ENCODE measurements at places on chromosomes 2 and 18. TPM values are rescaled to one million over a fixed set of nuclear protein-coding genes. Genes with fewer than 3 reads are reported as not detected.

INHBB gene
- polyA plus RNA-seq, result not detected

LIMS4 gene
- polyA plus RNA-seq, result 4.0 TPM

- no peaks in the 10 kb centered on the region for H3K36me3 ChIP-seq
- no peaks in the 10 kb centered on the region for H3K27me3 ChIP-seq
- peak overlapping the region; percentile 86 for H3K4me3 ChIP-seq
Observed at GRCh38 chr2:197294260-197294659, 16.3 kb downstream of the ANKRD44 start.

DNA sequence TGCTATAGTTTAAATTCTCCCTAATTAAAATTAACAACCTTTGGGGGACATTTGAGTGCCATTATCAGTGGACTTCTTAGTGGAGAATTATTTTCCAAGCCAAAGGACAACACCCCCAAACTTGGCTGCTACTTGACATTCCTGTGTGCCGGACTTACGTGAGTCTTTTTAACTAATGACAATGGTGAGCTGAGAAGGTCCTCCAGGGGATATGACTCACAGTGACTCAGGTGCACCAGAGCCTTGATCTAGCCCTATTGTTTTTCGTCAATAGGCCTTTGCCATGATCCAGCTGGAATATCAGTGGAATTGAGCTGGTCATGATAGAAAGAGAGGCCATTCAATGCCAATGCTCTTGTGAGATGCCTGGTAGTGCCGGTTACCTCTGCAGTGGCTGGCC lies 118.1 kb upstream of the CXCR4 start:
- H3K4me3 ChIP-seq, result no peak overlapping the region
- H3K36me3 ChIP-seq, result no peaks in the 10 kb centered on the region
- no peaks in the 10 kb centered on the region for H3K27me3 ChIP-seq
- peaks cover 19% of the 10 kb centered on the region for H3K4me1 ChIP-seq
- DNase-seq, result no peak

- no peak overlapping the region for H3K4me3 ChIP-seq
- no peaks in the 10 kb centered on the region for H3K4me1 ChIP-seq
- DNase-seq, result no peak
- H3K36me3 ChIP-seq, result peaks cover 4% of the 10 kb centered on the region
- H3K27ac ChIP-seq, result no peak overlapping the region
Observed at GRCh38 chr18:74784752-74785151, 187.1 kb downstream of the ZNF407 start.

DNA sequence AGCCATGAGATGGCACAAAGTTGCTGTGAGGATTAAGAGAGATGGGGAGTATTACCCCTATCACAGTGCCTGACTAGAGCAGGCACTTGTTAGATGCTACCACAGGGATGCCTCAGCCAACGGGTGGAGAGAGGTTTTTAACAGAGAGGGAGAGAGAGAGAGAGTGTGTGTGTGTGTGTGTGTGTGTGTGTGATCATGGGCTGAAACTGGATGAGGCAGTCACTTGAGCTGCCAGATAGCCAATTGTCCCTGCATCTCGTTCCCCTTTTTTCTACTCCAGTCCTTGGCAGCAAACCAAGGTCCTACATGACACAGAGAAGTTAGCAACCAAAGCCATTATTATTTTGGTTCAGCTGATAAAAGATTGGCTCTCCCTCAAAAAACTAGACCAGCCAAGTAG lies 3.0 kb downstream of the CD8A start:
- H3K4me3 ChIP-seq, result no peak overlapping the region
- H3K4me1 ChIP-seq, result peaks cover 24% of the 10 kb centered on the region

DNA sequence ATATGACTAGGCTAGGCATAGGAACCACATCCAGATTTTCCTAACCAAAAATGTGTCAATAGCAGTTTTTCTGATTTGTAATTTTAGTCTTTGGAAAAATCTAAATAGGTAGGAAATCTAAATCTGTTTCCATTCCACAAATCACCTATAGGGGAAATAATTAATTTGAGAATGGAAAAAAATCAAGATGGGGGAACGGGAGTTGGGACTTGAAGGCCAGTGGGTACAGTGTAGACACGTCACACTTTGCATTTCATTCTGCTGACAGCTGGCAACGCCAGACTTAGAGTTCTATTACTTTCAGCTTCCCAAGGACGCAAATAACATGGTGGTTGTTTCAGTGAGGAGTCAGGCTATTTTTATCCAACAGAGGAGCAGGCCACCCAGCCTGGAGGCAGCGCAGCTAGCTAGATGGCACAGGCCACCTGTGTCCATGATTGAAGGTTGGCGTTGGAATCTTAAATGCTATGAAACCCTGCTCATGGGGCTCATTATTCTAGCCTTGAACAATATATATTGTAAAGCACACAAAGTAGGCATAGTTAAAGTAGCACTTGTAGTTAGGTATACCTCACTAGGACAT lies 23.4 kb downstream of the HNRNPA3 start:
- H3K4me3 ChIP-seq, result no peak overlapping the region
- H3K27me3 ChIP-seq, result no peaks in the 10 kb centered on the region
- peaks cover 48% of the 10 kb centered on the region for H3K36me3 ChIP-seq
- DNase-seq, result no peak
- peak overlapping the region; percentile 50 for H3K27ac ChIP-seq
